ENCODE measurements at places on chromosomes 3 and 15.

- DNase-seq: no peak
Observed at GRCh38 chr3:15206662-15207576, 873 bp downstream of the CAPN7 start.

- DNase-seq: no peak
Observed at GRCh38 chr15:88894819-88895767, at the start of gene HAPLN3. Gene HAPLN3 (minus strand): TSS chr15:88895544. CDS start chr15:88887298, 8,246 bp downstream.

DNA sequence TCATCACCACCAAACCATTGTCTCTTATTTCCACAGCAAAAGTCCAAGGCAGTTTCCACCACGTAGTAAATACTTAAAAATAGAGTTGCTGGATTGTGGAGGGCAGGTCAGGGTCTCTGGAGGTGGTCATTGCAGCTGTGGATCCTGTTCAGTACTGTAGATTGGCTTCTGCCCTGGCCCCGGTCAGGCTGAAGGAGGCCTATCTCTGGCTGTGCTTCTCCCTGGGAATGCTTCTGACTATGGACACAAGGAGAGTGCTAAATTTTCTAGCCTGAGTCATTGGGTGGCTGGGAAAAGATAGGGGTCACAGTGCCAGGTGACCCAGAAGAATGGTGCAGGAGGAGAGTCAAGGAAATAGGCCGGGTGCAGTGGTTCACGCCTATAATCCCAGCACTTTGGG is 26.3 kb upstream of the GMPPB start:
- DNase-seq: no peak

- no peak for DNase-seq
Observed at GRCh38 chr3:156750191-156750873, 75.8 kb upstream of the LEKR1 start.

DNA sequence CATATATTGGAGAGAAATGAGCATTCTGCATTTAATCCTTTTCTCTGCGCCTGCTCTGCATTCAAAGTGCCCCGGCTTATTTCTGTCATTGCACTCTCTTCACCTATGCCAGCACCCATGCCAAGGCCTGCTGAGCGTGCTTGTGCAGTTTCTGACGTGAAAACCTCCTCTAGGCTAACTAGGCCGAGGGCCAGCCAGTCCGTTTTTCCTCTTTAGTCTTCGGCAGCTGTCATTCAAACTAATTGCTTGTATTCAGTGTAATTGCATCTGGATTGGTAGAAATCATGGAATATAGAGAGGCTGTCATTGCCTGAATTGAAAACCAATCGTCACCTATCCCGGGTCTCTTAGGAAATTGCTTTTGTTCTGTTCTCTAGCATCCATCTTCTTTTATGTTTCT is 94.0 kb downstream of the ARPP21 start:
- no peak for DNase-seq

DNA sequence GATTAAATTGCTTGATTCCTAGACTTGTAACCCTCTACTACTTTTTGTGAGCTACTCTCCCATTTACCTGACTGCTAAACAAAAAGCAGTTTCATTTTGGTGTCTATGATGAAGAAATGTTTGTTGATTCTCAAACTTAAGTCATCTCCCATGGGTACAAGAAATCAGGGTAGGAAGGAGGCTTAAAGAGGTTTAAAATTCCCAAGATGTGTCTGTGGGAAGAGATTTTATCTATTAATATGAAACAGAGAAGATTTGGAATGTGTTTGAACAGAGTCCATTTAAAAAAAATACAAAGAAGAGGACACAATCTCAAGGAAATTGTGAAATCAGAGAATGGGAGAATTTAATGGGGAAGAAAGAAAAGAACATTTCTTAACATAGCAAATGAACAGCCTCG is 14.8 kb downstream of the P3H2 start:
- DNase-seq: peak; percentile 24

- DNase-seq: no peak
Observed at GRCh38 chr3:180058238-180058637, 21.5 kb upstream of the PEX5L start.

DNA sequence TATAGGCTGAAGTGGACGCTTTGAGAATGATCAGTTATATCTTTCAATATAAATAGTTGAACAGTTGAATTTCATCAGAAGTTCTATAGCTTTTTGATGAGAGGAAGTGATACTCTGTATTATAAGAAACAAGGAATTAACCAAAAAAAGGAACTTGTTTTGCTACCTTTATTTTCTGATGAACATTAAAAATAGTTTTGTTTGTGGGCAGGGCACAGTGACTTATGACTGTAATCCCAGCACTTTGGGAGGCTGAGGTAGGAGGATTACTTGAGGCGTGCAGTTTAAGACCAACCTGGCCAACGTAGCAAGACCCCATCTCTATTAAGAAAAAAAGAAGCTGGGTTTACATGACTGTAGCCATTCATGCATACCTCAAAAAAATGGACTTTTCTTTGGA is 16.7 kb downstream of the BLOC1S6 start:
- DNase-seq: no peak

GRCh38 chr3:26307787-26308186 is 314.8 kb upstream of the LRRC3B start:
- DNase-seq: no peak

GRCh38 chr3:100776746-100777145 is 67.5 kb downstream of the TFG start:
- no peak for DNase-seq

GRCh38 chr3:46393011-46393410 is 13.9 kb downstream of the CCR5AS start:
- DNase-seq: no peak

DNA sequence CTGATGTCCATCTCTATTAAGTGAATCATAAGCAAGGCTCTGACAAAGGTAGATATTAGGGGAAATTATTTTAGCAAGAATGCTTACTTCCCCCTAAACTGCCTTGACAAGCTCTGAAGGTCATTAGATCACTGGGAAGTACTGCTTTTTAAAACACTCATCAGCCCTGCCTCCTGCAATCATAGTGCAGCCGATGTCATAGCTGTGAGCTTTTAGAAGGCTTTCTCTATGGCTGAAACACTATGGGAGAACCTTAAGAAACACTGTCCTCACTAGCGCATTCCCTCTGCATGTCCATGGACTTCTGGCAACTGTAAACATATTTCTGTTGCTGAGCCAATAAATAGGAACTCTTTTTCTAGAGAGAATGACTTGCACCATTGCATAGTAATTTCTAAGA is 38.7 kb upstream of the PTPRG start:
- no peak for DNase-seq

All from skin of body (tissue), 3 donors.